Central memory CD8-positive, alpha-beta T cell (primary cell): ENCODE measurements at places on chromosomes 3 and 15.

GRCh38 chr15:63920504-63921175, 86.9 kb upstream of the HERC1 start:
- DNase-seq = no peak

- DNase-seq = no peak
Observed at GRCh38 chr3:64086479-64087252, 63.4 kb upstream of the PSMD6 start.

DNA sequence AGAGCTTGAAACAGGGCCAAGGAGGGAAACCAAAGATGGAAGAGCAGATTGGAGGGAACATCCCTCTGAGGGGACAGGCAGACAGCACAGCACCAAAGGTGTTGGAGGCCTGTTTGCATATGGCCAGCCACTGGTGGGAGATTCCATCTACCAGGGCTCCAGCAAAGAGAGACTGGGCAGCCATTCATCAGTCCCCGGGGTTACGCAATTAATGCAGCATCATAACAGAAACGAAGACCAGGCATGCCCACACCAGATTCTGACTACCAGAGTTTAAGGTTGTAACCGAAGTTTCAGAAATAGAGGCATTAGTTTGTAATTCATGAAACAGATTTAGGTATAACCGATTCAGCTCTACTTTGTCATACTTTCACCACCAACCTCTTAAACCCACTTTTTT, 58.1 kb downstream of the COL8A1 start:
- no peak for DNase-seq

DNA sequence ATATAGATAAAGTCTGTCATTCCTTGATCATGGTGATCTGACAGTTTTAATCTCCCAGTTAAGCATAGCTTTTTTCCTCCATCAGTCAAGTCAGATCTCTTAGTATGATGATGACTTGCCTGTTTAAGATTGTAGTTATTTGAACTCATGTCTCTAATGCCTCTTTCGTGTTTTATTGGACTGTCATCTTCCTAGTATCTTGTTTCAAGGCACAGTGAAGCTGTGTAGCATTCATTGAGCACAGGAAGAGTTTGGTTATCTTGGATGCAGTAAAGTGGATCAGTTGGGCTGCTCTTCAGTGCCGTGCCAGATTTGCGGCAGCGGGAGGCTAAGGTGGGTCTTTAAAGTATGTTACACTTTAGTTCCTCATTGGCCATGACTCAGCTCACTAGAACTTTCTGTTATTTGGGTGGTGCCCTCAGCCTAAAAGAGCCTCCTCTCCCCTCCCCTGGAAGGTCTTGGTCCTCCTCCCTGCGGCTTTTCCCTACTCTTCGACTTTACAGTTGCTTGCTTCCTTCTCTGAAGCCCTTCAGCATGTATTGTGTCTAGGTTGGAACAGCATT, 45.7 kb upstream of the SKOR1 start:
- DNase-seq = no peak

DNA sequence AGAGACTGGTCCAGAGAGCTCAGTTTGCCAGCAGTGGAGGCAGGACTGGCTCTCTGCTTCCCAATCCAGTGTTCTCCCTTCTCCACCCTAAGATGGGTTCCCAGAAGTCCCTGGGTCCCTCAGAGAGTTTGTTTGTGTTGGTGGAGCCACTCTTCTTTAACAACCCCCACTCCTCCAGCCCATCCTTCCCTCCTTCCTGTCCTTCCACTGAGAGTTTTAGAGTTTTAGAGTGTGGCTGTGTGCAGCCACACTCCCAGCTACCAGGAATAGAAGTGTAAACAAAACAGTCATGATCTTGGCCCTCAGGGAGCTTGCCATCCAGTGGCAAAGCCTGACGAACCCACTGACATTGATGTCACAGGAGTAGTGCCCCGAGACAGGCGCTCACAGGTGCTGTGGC, 12.5 kb upstream of the FBLN2 start:
- DNase-seq = no peak

DNA sequence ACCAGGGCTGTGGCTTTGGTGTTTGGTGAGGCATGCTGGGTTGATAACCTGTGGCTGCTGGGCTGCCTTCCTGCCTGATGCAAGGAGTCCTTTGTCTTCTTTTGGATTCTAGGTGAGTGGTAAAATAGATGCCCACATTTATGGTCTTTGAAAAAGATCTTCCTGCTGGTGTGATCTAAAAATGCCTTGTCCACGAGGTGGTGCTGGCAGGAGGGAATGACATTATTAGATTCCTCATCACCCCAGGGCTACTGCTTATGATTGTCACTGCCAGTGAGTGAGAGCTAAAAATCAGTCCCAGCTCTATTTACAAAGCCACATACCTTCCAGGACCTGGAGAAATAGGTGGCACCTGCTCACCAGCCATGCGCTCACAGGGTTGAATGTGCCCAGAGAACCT, 355.5 kb upstream of the ROPN1 start:
- no peak for DNase-seq

DNA sequence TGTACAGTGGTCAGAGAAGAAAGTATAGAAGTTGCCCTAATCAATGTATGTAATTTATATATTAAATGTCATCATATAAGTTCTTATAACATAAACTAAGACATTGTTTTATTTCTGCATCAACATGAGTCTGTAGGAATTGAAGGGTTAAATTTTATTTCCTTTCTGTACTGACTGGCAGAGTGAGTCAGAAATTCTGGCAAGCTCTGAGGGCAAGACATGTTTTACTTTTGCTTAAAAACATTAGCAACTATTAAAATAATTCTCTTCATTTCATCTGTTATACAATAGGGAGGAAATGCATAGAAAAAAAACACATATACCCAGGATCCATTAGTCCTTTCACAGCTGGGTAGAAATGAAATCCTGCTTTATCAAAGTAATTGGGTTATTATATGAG, 171.4 kb upstream of the ALCAM start:
- no peak for DNase-seq

DNA sequence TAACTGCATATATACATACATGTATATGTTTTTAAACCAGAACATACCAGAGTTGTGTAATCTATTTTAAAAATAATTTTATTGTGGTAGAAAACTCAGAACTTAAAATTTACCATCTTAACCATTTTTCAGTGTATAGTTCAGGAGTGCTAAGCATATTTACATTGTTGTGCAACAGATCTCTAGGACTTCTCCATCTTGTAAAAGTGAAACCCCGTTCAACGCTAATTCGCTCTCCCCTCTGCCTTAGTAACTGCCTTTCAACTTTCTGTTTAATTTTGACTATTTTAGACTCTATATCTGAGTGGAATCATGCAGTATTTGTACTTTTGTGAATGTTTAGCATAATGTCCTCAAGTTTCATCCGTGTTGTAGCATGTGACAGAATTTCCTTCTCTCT, 51.8 kb upstream of the SSR3 start:
- DNase-seq = no peak

DNA sequence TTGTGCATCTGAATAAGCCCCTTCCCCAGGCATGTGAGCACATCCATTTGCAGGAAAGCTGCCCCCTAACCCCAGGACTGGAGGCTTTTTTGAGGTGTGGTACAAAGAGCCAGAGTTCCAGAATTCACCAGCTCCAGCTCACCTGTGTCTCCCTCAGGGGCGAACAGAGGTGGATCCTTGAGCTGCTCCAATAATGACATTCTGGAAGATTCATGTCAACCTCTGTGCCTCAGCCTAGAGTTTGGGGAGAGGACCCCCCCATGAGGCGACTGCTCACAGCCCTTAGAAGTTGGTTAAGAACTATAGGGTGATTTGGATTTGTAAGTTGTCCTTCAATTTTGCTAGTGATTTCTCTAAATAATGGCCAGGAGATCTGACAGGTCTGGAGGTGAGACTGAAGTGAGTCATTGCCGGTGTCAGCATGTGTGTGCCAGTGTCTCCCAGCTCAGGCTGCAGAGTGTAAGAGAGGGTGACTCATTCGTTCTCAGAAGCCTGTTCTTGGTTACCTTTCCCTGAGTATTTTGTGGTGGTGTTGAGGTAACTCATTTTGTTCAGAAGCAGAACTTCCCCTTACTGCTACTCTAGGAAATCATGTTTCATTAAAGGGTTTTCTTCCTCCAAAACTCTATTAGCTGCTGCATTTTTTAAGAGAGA, 136.9 kb upstream of the TOPAZ1 start:
- DNase-seq = no peak

GRCh38 chr15:35060591-35060990, 24.5 kb downstream of the NANOGP8 start:
- DNase-seq = no peak

- no peak for DNase-seq
Observed at GRCh38 chr15:68634531-68634930, 55.7 kb downstream of the CORO2B start.

GRCh38 chr15:55494931-55495330, 13.1 kb downstream of the DNAAF4 start:
- no peak for DNase-seq

DNA sequence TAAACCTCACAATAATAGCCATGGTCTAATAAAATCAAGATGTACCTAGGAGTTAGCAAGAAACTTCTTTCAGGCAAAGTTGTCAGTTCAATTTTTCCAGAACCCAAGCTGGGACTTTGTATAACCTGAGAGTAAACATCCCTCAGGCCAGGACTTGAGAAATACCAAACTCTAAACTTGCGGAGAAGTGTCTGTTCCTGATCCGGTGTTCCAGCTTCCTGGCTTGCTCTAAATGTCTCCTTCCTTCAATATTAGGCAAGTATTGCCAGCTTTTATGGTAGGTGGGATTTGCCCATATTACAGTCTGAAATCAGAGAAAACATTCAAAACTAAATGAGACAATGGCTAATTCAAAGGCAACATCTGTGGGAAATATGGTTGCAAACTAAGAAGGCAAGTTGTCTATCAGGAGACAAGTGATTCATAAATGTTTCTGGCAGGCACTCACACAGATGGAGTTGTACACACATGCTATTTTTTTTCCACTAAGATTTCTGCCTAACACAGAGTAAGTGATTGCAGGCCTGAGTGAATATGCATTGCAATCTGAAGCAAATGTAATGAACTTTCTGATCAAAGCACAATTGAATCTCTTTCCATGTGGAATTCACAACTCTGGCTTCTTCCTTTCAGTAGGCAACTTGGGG, 88.3 kb upstream of the COL8A1 start:
- DNase-seq = no peak

- no peak for DNase-seq
Observed at GRCh38 chr3:16252243-16252978, 12.3 kb downstream of the DPH3 start.

- no peak for DNase-seq
Observed at GRCh38 chr15:101085311-101085700, 166.1 kb downstream of the LRRK1 start.

DNA sequence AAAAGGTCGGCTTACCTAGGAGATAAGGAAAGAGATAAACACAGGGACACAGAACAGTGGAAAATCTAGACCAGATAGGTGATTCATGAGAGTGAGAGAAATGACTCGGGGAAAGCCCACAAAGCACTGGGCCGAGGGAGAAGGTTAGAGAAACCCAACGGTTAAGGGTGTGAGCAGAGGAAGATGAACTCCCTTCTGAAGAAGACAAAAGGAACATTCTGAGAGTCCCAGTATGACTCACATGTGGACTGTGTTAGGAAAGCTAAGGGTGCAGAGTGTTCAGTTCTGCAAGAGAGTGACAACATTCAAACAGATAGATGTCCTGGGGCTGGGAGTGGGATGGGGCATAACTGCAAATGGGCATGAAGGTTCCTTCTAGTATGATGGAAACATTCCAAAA, 83.0 kb downstream of the CNTN3 start:
- no peak for DNase-seq

- no peak for DNase-seq
Observed at GRCh38 chr3:120196812-120197211, 88.2 kb downstream of the GPR156 start.

- no peak for DNase-seq
Observed at GRCh38 chr3:29156086-29156715, 124.7 kb upstream of the RBMS3 start.

DNA sequence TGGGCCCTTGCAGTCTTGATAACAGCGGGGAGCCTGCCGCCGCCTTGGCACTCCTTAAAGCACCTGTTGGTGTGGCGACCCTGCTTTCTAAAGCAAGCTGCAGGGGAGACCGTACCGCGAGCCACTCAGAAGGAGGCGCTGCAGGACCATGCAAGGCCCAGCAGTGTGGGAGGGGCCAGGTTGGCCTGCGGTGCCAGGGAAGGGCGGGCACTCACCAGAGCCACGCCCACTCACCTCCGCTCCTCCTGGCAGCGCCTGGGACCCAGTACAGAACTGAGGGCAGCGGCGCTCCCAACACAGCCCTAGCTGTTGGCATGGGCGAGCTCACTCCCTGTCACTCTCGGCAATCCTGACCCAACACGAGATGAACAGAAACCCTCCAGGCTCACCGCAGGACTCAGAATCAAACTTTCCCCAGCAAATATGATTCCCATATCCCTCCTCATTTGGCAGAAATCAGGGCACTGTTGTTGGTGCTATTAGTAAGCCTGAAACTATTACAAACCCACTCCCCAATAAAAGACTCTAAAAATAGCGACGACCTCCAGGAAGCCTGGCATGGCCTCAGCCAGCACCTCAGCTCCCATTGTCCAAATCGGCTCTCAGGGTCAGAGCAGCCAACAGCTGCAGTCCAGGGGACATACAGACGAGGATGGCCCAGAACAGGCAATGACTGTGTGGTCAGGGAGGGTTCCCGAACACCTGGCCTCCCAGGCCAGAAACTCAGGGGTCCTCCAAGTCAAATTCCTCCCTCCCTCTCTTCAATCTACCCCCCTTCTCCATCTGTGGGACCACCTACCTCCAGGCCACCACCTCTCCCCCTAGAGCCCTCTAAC, 77.2 kb downstream of the TBC1D2B start:
- DNase-seq = peak; percentile 75

DNA sequence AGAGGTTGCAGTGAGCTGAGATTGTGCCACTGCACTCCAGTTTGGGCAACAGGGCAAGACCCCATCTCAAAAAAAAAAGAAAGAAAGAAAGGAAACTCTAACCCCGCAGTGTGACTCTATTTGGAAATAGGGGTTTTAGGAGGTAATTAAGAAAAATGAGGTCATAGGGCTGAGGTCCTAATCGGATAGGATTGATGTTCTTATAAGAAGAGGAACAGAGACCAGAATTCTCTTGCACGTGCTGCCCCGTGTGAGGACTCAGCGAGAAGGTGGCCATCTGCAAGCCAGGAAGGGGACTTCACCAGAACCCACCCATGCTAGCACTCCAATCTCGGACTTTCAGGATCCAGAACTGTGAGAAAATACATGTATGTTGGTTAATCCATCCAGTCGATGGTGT, 25.8 kb downstream of the KLHL6 start:
- DNase-seq = no peak

DNA sequence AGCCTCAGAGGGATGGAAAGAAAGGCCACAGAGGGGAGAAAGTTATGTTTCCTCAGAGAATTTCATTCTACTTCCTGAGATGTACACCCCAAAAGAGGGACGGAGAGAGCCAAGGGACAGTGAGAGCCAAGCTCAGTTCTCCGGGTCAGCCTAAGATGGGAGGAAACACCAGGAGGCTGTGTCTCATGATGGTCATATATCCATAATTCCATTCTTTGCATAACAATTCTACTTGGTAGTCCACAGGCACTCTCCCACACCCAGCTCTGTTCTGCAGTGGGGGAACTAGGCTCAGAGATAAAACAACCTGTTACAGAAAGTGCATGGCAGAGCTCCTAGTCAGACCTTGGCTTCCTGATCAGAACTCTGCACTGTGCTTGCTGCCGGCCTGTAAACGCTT, 54.4 kb downstream of the WDR76 start:
- DNase-seq = no peak
